Right cardiac atrium (tissue), 5 donors: ENCODE measurements at places on chromosomes 7 and 10. TPM values are rescaled to one million over a fixed set of nuclear protein-coding genes. Genes with fewer than 3 reads are reported as not detected.

Gene TFAM
- total RNA-seq: 29.1 TPM

Gene ADRB1
- total RNA-seq: 46.3 TPM

GRCh38 chr10:118501637-118502440 is 93.6 kb downstream of the PRLHR start:
- no peak for DNase-seq

Gene PTPN12
- total RNA-seq: 55.5 TPM

Gene CDC14C
- not detected for total RNA-seq
